ENCODE measurements at places on chromosomes 4 and X.

- DNase-seq = no peak
Observed at GRCh38 chrX:9899640-9900111, 67.5 kb upstream of the CLDN34 start.

DNA sequence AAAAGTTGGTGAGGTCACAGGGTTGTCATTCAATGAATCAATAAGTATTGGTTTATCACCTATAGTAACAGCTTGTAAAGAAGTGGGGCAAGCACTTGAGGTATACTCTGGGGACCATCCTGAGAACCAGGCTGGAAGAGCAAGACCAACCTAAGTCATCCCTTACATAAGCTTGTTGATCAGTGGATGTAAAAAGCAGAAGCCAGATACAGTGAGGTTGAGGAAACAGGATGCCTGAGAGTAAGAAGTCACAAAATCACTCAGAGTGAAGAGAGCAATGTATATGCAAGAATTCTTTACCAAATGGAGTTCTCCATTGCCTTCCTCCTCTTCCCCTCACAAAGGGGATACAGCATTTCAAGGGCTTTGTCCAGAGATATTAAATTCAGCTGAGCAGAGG, 76.3 kb upstream of the PACRGL start:
- DNase-seq = no peak

- no peak for DNase-seq
Observed at GRCh38 chr4:107615809-107616208, 104.2 kb downstream of the PAPSS1 start.

DNA sequence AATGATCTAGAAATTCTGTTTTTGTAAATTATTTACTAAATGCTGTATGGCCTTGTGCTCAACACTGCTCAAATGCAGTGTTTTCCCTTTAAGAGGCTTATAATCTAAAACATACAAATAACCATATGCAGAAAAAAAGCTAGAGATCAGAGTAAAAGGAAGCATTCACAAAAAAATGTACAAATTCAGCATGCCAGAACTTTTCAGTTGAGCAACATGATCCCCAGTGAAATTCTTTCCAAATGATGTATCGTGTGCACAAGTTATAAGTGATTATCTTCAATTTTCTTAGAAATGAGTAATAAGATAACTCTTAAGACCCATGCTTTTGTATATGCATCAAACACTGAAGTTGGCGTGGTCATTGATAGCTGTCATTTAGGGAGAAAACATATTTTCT, 5.0 kb downstream of the GPC3 start:
- no peak for DNase-seq

DNA sequence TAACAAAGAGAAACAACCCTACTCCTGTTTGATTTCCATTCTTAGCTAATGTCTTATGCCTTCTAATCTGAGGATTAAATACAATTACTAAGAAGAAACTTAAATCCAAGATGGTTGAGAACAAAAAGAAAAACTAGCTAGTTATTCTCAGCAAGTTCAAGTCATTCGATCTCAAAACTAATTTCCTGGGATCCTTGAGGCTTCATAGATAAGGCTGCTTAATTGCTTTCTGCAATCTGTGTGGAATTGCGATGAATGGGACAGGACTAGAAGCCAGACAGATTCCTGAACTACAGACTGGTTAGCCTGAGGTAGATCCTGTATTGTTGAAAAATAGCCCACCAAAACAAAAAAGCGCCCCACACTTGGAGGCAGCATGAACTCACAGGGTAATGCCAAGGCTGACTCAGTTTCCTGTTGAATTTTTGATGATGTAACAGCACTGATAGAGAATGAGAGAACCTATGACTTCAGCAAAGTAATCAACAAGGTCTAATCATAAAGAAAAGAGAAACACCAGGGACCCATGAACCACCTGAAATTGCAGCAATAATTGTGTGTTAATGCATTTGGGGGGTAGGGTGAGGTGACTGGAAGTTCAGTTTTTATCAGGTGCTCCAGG, 33.9 kb downstream of the KLHL15 start:
- no peak for DNase-seq

GRCh38 chr4:153916273-153916755, 127.4 kb upstream of the SFRP2 start:
- no peak for DNase-seq

- no peak for DNase-seq
Observed at GRCh38 chr4:25070545-25070944, 39.8 kb upstream of the LGI2 start.

- peak; percentile 58 for DNase-seq
Observed at GRCh38 chr4:8478801-8479744, 38.5 kb downstream of the TRMT44 start.

DNA sequence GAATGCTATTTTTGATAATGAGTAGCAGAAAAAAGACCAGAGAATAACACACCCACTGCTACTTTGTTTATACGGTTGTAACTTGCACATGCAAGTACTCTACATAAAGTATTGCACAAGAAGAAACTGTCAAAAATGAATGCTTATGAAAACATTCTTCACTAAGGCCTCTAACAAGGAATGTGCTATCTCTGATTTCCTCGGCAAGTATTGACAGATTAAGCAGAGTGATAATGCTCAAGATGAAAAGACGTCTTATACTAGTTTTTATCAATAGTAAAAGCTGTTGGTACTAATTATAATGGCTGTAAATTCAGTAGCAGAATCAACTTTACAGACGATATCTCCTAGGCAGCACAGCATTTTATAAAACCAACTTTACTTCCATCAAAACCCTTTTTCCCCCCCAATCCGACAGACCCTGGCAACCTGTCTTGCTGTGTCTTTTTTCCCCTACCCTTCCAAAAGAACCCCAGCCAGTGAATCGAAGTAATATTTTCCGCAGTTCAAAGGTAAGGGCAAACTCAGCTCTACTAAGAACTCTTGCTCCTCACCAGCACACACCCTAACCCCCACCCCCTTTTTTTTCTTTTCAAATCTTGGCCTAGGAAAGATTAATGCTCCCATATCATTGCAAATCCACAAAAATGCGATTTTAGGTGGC, 1.5 kb downstream of the FRYL start:
- no peak for DNase-seq

- no peak for DNase-seq
Observed at GRCh38 chrX:12372111-12372510, 233.8 kb downstream of the FRMPD4 start.

GRCh38 chrX:30414144-30414543, 105.0 kb upstream of the NR0B1 start:
- DNase-seq = no peak

DNA sequence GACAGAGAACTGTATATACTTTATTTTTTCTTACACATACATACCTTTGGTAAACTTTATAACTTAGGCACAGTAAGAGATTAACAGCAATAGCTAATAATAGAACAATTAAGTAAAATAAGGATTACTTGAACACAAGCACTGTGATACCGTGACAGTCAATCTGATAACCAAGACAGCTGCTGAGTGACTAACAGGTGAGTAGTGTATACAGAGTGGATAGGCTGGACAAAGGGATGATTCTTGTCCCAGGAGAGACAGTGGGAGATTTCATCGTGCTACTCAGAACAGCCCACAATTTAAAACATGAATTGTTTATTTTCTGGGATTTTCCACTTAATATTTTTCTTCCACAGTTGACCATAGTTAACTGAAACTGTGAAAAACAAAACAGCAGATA, 411.8 kb downstream of the PPP1R2C start:
- no peak for DNase-seq

GRCh38 chrX:41326431-41326830, 7.5 kb upstream of the DDX3X start:
- DNase-seq = no peak

GRCh38 chr4:145734031-145734430, 54.1 kb downstream of the C4orf51 start:
- DNase-seq = no peak

DNA sequence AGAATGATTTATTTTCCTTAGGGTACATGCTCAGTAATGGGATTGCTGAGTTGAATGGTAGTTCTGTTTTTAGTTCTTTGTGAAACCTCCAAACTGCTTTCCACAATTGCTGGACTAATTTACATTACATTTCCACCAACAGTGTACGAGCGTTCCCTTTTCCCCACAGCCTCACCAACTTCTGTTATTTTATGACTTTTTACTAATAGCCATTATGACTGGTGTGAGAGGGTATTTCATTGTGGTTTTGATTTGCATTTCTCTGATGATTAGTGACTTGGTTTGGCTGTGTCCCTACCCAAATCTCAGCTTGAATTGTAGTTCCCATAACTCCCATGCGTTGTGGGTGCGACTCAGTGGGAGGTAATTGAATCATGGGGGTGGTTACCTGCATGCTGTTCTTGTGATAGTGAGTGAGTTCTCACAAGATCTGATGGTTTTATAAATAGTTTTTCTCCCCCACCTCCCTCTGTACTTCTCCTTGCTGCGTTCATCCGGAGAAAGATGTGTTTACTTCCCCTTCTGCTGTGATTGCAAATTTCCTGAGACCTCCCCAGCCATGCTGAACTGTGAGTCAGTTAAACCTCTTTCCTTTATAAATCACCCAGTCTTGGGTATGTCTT, 95.1 kb downstream of the GBA3 start:
- no peak for DNase-seq

DNA sequence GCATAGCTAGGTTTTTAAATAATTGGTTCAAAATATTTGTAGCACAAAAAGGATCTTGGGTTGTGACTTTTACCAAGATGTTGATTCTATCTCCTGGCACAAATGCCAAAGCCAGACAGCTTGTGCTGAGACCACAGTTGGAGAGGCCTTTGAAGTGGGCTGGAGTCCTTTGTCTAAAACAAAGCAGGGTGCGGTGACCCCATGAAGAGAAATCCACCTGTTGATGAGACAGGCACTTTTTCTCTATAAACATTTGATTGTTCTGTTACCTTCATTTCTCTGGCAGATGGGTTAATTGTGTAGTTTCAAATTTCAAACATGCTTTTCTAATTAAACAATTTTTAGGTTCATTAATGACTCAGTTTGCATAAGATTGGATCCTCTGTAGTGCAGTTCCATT, 56.7 kb downstream of the STOX2 start:
- no peak for DNase-seq

DNA sequence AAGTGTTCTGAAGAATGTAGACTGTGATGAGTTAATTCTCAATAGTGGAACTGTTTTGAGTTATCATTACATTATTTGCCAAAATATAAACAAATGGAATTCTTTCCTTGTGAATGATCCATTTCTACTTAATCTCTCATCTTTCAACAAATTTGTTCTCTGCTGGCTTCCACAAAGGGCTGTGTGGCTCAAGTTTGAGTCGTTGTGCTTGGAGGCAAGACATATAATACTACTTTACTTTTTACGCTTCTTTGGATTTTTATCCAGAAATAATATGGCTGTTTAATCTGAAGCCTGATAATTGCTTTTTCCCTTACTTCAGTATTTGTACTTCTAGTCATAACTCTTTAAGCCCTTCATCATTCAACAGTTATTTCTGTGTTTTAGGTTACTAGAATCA, 169.5 kb downstream of the ARHGAP10 start:
- no peak for DNase-seq

DNA sequence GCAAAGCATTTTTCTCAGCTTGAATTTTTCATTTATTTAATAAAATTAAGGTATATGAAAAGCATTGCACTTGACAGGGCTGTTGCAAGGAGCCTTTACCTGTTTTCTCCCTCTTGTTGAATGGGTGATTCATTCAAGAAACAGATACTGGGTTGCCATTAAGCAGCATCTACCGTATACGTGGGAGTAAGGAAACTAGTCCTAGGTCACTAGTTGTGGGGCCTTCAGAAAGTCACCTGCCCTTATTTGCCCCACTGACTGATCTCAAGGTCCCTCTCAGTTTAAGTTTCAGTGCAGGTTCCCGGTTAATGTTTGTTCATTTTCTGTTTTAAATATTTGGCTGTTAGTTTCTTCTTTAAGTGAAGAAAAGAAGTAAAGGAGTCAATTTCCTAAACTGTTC, 34.0 kb downstream of the LHFPL1 start:
- no peak for DNase-seq

DNA sequence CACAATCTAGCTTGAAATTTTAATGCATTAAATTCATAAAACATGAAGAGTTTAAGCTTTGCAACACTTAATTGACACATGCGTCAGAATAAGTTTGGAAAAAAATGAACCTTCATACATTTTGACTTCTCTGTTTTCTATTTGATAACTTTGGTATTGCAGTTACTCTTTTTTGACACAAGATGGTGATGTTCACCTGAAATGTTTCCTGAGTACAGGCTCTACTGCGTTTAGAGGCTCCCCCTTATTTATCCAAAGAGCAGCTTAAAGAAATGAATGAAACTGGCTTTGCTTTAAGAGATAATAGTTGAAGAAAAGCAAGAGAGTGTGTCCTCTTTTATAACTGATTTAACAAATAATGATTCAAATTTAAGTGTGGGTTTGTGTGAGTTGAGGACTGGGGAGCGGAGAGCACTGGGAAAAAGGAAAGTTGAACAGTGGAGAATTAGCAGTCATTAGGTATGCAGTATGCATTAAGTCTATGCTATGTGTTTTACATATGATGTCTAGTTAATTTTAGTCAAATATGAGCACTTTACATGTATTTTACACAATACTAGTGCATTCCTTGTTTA, 180.6 kb upstream of the NUDT6 start:
- DNase-seq = no peak

DNA sequence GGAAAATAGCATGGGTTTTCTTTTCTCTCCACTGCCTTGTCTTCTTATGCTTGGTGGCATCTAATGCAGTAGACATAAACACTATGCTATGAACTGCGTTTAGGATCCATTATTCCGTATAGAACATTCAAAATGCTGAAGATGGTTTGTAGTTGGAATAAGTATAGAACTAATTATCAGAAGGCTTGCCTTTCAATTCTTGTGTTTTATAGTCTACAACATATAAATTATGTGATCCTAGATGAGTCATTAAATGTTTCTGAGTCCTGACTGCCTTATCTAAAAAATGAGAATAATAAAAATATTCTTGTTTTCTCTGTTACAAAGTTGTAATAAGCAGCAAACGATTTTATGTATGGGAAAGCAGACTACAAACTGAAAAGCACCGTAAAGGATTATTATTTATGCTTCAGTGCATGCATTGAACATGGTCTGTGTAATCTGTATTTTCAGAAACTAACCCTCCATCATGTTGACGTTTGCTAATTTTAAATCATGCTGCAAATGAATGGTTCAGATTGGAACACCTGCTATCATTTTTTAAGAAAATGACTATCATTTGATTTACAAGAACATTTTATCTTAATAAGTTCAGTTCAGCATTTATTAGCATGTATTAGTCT, 335.9 kb upstream of the AADAT start:
- no peak for DNase-seq

GRCh38 chr4:40309250-40309774, 25.8 kb upstream of the CHRNA9 start:
- DNase-seq = peak; percentile 93

GRCh38 chr4:7705593-7705992, 234.1 kb downstream of the AFAP1 start:
- DNase-seq = no peak

DNA sequence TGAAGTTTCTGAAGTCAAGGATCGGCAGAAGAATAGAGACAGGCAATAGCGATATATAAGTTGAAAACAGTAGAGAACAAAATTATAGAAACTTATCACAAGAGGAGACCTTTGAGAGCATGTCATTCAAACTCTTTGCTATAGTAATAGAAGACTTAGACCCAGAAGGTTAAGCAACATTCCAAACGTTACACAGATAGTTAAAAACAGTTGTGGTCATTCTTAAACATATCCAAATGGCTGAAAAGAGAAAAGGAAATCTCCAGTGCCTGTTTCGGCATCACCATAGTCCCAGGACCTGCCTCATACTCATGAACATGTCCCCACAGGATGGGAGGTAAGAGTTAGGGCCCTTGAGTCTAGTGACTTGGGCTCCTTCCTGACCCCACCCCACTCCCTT, 258.1 kb upstream of the NOCT start:
- DNase-seq = no peak

- no peak for DNase-seq
Observed at GRCh38 chr4:133618963-133619362, 469.9 kb downstream of the PCDH10 start.

GRCh38 chrX:46710927-46711623, 47.8 kb downstream of the SLC9A7 start:
- no peak for DNase-seq
